Sigmoid colon (tissue), 7 donors: ENCODE measurements at places on chromosomes 2 and 18. TPM values are rescaled to one million over a fixed set of nuclear protein-coding genes. Genes with fewer than 3 reads are reported as not detected.

The HAAO gene
- 3.1 TPM for total RNA-seq

DNA sequence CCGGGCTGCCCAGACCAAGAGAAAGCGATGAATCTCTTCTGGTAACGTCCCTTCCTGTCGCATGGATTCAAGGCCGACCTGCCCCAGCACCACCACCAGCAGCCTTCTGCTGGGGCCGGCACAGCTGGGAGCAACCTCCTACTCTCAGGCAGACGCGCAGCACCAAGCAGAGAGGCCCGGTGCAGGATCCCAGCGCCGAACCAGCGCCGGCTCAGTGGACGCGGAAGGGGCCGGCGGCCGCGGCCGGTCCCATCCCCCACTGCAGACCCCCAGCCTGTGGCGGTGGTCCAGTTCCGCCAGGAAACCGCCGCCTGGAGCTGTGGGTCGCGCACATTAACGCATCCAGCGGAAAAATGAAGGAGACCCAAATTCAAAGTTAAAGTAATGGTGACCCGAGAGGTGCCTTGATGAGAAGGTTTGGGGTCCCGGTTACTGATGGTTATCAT is 525 bp upstream of the MAL start:
- no peak for DNase-seq

- no peak for DNase-seq
Measured at GRCh38 chr18:36589857-36590543, 238.8 kb downstream of the TPGS2 start.

DNA sequence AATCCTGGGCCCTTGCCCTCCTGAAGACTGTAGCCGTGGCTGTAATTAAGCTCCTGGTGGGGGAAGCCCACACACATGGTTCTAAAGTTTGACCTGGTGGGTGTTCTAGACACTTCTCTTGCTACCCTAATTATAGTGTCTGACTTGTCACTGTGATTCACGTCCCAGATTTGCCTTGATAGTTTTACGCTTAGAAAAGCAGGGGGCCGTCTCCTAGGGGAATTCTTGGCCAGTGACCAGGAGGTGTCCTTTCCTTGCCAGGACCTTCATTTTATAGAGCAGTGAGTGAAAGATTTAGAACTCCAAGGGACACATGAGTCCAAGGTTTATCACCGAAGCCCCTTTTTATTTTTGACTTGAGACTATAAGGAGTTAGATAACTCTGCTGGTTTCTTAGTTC is 9.0 kb downstream of the TMEM214 start:
- no peak for DNase-seq

GRCh38 chr2:175620106-175620505 is 382.0 kb downstream of the LNPK start:
- no peak for DNase-seq

DNA sequence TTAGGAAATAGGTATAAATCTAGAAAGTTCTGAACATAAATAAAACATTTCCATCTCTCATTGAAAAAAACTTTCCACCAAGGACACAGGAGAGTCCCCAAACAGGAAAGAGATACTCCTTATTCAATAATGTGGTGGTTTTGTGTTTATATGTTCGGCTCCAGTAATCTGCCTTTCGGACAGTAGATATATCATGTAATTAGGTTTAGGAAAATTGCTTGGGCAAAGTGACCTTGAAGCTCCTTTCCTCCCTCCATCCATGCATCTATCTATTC is 69.6 kb downstream of the DDX1 start:
- no peak for DNase-seq

GRCh38 chr2:181851726-181852125 is 39.8 kb upstream of the ITPRID2 start:
- no peak for DNase-seq

GRCh38 chr2:73971722-73972121 is 13.0 kb upstream of the TET3 start:
- DNase-seq: no peak

DNA sequence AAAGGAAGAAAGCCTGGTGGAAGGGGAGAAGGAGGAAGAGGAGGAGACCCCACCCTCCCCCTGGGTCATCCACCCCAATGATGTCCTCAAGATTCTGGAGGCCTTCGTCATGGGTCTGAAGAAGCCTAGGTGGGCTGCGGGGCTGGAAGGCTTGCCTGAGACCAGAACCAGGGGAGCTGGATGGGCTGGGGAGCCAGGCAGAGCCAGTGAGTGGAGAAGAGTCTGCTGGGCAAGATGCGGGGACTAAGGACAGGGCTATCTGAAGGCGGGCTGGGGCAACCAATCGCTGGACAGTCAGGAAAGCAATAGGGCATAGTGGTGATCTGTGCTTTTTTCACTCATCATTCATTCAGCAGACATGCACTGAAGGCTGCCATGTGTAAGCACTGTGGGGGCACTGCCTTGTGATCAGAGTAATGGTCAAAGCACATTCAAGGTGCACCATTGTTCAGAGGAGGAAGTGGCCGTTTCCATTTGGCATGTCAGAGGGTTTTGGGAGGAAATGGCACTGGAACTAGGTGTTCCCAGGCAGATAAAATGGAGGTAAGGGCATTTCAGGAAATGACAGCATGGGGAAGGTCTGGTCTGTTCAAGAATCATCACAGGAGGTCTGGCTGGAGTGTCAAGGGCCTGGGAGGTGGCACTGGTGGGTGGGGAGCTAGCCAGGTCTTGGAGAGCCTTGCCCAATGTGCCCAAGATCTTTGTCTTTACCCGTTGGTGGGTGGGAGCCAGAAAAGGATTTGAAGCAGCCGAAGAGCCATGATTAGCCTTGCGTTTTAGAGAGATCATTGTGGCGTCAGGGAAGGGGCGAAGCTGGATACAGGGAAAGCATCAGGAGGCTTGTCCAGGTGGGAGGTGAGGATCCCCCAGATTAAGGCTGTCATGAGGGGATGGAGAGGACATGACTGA is 24.2 kb downstream of the OTOF start:
- DNase-seq: peak; percentile 42

The ANKRD30B gene
- not detected for total RNA-seq

The CNTNAP5 gene
- total RNA-seq: 1.4 TPM

The OSR1 gene
- 7.8 TPM for total RNA-seq

The CELF4 gene
- total RNA-seq: 1.9 TPM

DNA sequence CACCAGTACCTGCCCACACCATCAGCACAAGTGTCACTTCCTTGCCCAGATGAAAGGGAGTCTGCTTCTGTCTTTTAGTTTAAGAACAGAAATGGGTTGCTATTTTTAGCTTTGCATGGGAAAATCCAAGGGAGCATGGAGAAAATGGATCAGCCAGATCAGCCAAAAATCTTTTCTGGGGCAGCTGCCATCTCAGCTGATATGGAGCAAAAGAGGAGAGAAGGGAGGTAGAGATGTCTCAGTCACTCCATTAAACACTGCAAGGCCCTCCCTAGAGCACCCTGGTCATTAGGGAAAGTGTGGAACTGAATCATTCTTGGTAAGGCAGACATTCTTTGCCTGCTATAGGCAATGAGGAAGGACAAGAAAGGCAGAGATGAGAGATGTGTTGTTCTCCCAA is 79.9 kb downstream of the CTAGE1 start:
- DNase-seq: no peak

The SH2D6 gene
- not detected for total RNA-seq

GRCh38 chr2:126788652-126789051 is 110.0 kb upstream of the TEX51 start:
- DNase-seq: peak; percentile 4

The CTNNA2 gene
- total RNA-seq: 8.6 TPM

The TAF1B gene
- 14.5 TPM for total RNA-seq

The CYP27A1 gene
- total RNA-seq: 30.1 TPM

DNA sequence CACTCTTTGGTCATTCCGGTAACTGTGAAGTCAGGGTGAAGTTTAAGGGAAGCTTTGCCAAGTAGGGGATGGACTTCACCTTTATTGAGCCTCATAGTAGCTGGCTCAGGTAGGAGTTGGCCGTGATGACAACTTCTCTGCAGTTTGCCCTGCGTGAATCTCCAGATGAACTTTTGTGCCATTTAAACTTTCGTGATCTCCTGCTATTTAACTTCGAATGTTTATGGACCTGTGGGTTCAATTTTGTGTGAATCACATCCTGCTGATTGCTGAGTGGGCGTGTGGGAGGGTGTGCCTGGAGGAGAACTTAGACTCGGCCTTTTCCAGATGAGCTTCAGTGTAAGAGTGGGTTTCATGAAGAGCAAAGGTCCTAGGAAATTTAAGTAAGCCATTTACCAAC is 4.2 kb downstream of the UGT1A1 start:
- no peak for DNase-seq

The SUCLG1 gene
- total RNA-seq: 125 TPM

DNA sequence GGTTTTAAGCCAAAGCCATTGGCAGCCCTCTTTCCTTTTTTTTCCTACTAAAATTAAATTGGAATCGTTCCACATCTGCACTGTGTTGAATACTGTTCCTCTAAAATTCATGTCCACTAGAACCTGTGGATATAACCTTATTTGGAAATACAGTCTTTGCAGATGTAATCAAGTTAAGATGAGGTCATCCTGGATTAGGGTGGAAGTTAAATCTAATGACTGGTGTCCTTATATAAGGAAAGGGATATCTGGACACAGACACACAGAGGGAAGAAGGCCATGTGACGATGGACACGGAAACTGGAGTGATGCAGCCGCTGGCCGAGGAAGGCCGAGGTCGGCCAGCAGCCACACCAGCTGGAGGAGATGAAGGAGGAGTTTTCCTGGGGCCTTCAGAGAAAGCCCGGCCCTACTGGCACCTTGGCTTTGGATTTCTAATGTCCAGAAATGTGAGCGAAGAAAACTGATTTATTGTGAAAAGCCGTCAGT is 49.4 kb downstream of the LONRF2 start:
- DNase-seq: peak; percentile 77

GRCh38 chr2:102540882-102541281 is 67.9 kb downstream of the SLC9A4 start:
- DNase-seq: no peak

- DNase-seq: no peak
Measured at GRCh38 chr2:182994228-182994912, 43.9 kb downstream of the NCKAP1 start.

The SLC16A14 gene
- 1.2 TPM for total RNA-seq

GRCh38 chr2:24743924-24744323 is 49.3 kb downstream of the PTRHD1 start:
- DNase-seq: no peak

DNA sequence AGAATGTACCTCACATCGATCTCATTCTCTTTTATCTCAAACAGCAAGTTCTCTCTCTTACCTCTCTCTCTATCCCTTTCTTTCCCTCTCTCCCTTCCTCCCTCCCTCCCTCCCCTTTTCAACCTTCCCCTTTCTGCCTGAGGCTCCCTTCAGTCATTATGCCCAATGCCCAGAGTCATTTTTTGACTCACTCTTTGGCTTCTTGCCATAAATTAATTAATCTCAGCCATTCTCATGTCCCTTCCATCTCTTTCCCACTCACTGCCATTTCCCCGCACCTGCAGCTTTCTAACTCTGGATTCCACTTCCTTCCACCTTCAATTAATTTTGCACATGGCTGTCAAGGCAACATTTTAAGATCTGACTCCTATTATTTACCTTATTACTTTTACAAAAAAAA is 60.1 kb downstream of the EVA1A start:
- DNase-seq: no peak

DNA sequence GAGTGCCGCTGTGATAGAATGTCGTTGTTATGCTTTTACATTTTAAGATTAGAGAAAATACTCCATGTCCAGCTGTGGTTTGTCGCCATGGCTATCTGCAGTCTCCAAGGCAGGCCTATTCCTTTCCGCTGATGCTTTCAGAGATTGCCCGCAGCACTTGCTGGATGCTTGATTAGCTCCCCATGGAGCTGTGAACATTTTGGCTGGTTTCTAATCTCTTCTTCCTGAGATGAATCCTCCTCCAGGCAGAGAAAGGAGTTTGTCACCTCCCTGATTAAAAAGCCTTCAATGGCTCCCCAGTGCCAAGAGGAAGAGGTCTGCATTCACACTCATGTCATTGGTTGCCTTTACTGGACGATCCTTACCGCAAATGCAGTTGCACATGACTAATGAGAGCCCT is 32.6 kb upstream of the LPIN1 start:
- DNase-seq: no peak

DNA sequence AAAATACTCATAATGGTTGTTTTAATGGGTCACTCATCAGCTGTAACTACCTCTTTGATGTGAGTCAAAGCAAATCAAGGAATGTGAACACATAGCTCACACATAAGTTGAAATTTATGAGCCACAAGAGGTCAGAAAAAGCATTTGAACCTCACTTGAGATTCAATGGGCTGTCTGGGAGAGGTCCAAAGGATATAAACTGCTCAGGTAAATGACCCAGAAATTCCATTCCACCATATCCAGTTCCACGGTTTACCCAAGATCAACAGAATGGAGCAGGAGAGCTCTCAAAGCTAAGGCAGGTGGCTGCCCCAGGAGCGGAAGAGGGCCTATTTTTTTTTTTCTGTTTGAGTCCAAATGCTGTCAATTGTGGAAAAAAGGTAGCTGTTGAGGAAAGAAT is 464.1 kb downstream of the TNS1 start:
- DNase-seq: no peak

The CCL20 gene
- total RNA-seq: not detected

DNA sequence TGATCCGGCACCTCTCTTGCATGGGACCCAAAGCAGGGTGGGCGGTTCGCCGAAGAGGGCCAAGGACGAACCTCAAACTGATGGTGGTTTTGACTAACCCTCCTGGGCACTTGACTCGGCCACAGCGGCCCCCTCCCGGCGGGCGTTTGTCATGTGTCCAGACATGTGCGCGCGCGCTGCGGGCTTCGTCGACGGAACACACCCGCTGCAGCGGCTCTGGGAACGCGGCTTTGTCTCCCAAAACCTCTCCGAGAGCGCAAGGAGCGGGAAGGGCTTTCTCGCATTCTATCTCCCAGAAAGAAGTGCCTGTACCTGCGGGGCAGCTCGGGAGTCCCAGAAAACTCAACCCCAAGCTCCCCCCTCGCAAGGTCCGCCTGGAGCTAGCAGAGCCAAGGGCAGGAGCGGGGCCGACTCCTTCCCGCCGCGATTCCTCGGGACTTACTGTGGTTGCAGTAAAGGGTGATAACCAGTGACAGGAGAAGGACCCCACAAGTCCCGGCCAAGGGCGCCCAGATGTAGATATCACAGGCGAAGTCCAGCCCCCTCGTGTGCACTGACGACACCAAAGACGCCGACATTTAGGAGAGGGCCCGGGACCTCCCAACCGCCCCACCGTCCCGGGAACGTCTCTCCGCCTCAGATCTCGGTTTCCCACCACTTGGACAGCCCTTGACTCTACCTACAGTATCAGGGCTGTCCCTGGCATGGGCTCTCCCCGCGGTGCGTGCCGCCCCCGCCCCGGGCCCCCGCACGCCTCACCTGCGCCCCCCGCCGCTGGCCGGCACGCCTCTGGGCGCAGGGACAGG is 1.6 kb downstream of the CD8A start:
- no peak for DNase-seq
